Endothelial cell of umbilical vein (primary cell): ENCODE measurements at places on chromosomes 12 and 14. TPM values are rescaled to one million over a fixed set of nuclear protein-coding genes. Genes with fewer than 3 reads are reported as not detected.

DNA sequence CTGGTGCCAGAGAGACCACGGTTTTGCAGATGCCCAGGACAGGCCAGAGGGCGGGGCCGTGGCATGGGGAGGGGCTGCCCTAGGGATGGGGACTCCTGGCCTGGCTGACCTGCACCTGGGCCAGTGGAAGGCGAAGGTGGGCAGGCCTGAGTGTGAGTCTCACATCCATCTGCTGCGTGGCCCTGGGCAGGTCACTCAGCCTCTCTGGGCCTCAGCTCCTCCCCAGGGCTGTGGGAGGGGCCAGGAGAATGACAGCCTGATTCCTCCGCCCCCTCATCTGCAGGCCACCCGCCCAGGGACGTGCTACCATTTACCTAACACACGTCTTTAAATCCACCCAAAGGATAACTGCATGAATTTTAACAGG lies 90.9 kb downstream of the GALNT9 start:
- DNase-seq = no peak

DNA sequence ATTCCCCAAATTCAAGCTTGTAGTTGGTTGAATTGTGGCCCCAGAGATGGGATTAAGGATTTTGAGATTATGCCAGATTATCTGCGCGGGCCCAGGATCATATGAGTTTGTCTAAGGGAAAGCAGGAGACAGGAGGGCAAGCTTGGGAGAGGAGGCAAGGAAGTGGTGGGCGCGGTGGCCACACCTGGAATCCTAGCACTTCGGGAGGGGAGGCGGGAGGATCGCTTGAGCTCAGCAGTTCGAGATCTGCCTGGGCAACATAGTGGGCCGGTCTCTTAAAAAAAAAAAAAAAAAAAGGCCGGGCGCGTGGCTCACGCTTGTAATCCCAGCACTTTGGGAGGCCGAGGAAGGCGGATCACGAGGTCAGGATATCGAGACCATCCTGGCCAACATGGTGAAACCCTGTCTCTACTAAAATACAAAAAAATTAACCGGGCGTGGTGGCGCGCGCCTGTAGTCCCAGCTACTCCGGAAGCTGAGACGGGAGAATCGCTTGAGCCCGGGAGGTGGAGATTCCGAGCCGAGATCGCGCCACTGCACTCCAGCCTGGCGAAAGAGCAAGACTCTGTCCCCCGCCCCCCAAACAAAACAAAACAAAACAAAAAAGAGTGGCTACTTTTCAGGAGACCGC lies 881 bp upstream of the PUS1 start:
- DNase-seq = no peak

GRCh38 chr12:94618995-94619695 lies 31.2 kb downstream of the TMCC3 start:
- DNase-seq = peak; percentile 68

DNA sequence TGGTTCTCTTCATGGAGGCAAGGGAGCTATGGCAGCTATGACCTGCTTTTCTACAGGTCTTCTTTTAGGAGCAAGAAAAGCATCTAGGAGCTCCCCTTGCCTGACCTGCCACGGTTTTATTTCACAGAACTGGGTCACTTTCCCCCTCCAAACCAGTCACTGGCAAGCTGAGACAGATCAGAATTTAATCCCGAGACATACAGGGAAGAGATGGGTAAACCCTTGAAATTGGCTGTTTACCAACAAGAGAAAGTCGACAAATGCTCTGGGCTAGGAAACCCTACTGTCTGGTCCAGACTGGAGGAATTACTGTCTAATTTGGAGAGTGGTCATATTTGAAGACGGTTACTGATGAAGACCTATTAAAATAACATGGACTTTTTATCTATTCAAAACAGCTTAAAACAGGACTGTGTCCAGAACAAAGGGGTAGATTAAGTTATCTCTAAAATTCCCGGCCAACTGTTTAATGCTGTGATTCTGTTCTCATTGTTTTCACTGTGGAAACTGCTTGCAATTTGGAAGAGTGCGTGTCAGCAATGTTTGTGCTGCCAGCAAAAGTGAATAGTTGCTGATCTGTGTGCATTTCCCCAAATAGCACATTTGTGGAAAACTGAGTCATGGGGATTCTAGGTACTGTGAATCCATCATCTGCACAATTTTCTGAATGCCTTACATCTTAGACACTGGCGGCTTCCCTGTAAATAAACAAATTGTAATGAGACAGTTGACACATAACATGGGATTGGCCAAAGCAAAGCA lies 73.4 kb upstream of the EEA1 start:
- peak; percentile 99 for DNase-seq

DNA sequence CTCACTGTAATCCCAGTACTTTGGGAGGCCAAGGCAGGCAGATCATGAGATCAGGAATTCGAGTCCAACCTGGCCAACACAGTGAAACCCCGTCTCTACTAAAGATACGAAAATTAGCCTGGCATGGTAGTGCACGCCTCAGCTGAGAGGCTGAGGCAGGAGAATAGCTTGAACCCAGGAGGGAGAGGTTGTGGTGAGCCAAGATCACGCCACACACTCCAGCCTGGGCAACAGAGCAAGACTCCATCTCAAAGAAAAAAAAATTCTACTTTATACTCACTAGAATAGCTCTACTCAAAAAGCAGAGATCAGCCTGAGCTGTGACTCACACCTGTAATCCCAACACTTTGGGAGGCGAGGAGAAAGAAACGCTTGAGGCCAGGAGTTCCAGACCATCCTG lies 17.1 kb downstream of the NUMB start:
- DNase-seq = no peak

DNA sequence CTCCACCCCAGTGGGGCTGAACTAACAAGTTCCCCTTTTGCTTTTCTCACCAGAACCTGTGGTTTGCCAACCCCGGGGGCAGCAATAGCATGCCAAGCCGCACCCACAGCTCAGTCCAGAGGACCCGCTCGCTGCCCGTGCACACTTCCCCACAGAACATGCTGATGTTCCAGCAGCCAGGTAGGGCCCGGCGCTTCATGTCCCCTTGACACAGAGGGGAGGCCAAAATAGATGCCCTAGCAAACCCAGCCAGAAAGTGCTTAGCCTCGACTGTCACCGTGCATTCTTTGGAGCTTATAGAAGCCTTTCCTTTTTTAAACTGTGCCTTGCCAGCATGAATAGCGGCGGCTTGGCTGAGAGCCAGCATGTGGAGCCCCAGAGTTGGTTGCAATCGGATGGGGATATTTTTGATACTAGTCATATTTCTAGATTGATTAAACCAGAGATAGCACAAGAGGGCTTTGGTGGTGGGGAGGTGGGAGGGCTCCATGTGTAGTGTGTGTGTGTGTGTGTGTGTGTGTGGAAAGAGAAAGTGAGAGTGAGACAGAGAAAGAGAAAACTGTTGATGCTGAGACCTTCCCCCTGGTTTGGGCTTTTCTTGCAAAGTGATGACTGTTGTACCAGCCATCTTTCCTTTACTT lies 126.1 kb downstream of the GCH1 start:
- DNase-seq = no peak

- peak; percentile 99 for DNase-seq
Observed at GRCh38 chr14:92540472-92541048, 27.0 kb downstream of the RIN3 start.

DNA sequence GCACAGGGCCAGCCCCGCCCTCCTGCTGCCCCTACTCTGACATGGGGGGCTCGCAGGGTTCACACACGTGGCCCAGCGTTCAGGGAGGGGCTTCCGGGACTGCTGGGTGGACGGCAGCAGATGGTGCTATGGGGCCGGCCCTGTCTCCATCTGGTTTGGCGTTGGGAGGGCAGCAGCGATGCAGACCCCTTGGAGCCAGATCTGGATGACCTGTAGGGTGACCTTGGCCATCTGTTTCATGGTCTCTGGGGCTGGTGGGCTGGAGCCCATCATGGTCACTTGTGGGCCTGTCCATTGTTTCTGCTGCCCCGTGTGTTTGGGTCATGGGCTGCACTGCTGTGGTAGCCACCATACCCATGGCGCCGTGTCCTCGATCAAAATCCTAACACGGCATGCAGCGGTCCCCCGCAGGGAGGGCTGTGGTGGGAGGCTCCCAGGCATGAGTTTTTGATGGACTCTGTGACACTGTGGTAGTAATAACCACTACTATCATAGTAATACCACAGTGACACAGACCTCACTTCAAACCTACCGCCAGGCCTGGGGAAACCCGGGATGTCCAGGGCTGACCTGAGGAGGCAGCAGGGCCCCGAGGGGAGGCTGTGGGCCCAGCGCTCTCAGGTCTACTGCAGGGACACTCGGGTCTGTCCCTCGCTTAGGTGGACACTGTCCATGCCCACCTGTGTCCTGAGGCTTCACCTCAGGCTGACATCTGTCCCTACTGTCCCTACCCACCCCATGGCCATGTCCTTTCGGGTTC lies 359.4 kb downstream of the TMEM121 start:
- DNase-seq = no peak

GRCh38 chr14:104298458-104298857 lies 160.1 kb downstream of the KIF26A start:
- no peak for DNase-seq

GRCh38 chr12:1277905-1278304 lies 286.9 kb downstream of the ERC1 start:
- no peak for DNase-seq

- DNase-seq = no peak
Observed at GRCh38 chr14:75413013-75413412, 14.8 kb upstream of the JDP2 start.

Gene RASAL1
- polyA plus RNA-seq = not detected in 2 replicates

DNA sequence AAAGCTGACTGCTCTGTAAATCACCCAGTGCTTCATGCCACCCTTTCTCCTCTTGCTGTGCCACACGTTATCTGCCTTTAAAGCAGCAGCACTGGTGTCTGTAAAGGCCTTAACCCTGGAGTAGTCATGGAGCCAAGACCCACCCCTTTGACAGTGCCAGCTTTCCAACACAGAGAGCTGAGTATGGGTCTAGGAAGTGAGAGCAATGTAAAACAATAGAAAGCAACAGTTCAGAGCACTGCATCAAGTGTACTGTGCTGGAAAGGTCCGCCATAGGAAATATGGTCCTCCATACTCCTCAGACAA lies 139.5 kb downstream of the DAD1 start:
- peak; percentile 23 for DNase-seq

- DNase-seq = no peak
Observed at GRCh38 chr14:32457213-32457920, 128.3 kb downstream of the AKAP6 start.

- peak; percentile 68 for DNase-seq
Observed at GRCh38 chr12:106106892-106107291, 31.9 kb downstream of the NUAK1 start.

GRCh38 chr14:94961386-94962165 lies 191.7 kb upstream of the GSC start:
- no peak for DNase-seq

Gene KLHL33
- not detected in 2 replicates for polyA plus RNA-seq

Gene PUS1
- polyA plus RNA-seq = 29.0 and 33.9 TPM in 2 replicates

- DNase-seq = no peak
Observed at GRCh38 chr12:131499160-131499863, 211.6 kb upstream of the SFSWAP start.

- peak; percentile 82 for DNase-seq
Observed at GRCh38 chr14:50060871-50061663, 55.3 kb downstream of the VCPKMT start.

Gene CIT
- 13.3 and 14.1 TPM in 2 replicates for polyA plus RNA-seq

DNA sequence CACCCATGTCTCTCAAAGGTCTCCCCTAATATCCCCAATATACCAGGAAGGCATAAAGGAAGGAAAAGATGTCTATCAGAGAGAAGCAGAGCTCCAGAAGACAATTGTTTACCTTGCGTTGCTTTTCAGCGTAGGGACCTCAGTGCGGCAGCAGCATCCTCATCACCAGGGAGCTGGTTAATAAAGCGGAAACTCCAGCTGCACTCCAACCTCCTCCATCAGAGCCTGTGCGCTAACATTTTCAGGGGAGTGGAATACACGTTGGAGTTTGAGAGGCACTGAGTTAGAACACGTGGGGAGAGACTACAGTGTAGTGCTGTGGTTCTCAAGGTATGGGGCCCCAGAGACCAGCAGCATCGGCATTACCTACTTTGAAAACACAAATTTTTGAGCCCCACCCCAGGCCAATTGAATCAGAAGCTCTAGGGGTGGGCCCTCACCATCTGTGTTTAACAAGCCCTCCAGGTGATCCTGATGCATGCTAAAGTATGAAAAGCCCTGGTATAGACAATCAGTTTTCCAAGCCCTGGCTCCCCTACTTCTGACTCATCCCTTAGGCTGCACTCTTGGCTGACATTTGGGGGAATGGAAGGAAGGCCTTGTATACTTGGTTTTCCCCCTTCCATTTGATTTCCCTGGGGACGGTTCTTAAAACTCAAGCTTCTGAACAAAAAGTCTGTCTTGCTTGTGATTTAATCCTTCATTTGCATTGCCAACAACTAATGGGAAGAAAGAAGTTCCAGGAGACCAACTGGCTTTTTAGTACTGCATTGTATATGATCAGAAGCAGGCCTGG lies 419.0 kb upstream of the CCDC196 start:
- no peak for DNase-seq

DNA sequence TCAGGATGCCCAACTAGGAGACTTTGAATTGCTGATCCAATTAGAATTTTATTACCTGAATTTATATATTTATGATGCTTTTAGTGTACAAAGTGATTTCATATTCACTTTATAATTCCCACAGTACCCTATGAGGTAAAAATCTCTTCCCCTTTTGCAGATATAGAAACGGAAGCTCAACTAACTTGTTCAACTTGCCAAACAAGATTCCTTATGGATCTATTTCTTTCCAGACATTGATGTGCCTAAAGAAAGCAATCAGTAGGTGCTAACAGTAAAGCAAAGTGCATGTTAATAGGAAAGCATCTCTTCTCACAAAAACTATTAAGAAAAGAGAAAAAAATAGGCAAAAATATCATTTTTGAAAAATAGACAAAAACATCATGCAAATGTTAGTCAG lies 65.9 kb upstream of the PPP1R12A start:
- no peak for DNase-seq

GRCh38 chr14:103380719-103381377 lies 4.4 kb upstream of the MARK3 start:
- no peak for DNase-seq

DNA sequence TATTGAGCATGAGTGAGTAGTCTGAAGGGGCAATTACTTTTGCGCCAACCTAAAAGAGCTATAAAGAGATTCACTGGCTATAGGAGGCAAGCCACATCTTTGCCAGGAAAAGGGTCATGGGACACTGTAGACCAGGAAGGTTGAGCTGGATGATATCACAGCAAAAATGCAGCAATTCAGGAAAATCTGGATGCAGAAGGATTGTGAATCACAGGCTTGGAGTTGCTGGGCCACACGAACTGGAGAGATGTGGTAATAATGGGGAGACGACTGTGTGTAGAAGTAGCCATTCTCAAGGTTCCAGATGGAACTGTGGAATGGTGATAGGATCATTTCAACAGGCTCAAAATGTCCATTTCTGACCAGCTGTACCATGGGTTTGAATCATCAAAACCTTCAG lies 151.4 kb upstream of the DAAM1 start:
- no peak for DNase-seq
